ENCODE measurements at places on chromosomes 13 and 19.

DNA sequence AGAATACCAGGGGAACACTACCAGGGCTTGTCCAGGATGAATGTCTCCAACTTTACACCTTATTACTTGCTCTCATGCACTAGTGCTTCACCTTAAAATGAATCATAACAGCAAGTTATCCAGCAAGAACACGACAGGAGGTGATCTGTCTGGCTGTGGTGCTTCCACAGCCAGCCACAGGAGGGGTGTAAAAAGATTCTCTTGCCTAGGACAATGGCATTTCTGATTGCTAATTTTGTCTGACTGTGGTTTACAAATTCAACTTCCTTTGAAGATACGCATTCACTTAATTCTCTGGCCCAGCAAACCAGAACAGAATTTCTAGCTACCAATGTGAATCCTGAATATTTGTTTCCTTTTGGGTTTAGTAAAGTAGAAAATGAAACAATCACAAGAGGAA, 23.1 kb upstream of the COG3 start:
- DNase-seq: no peak

DNA sequence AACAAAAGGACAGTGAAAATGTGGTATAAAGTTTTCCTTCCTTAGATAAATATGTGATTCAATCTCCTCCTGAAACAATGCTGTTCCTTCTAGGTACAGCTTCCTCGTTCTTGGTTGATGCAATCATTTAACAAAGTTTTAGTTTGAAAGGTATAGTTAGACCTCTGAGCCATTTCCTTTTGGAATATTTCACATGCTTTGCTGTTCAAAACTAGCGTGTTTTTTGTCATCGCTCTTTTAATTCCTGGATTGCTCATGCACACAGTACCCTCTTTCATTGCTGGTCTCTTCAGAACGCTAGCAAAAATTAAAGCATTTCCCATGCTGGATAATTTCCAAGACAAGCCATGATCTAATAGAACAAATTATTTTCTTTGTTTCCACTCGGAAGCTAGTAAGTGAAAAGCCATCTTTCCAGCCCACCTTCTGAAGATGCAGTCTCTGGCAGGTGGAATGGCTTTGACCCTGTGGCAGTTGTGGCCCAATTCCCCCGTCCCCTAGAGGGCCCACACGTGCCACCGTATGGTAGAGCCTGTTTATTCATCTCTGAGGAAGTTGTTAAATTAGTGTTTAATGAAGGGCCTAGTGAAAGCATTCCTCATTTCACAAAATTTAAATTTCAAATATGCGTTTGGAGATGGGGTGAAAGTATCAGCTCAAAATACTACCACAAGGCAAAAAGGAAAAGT, 1040.6 kb upstream of the SLC10A2 start:
- DNase-seq: no peak

DNA sequence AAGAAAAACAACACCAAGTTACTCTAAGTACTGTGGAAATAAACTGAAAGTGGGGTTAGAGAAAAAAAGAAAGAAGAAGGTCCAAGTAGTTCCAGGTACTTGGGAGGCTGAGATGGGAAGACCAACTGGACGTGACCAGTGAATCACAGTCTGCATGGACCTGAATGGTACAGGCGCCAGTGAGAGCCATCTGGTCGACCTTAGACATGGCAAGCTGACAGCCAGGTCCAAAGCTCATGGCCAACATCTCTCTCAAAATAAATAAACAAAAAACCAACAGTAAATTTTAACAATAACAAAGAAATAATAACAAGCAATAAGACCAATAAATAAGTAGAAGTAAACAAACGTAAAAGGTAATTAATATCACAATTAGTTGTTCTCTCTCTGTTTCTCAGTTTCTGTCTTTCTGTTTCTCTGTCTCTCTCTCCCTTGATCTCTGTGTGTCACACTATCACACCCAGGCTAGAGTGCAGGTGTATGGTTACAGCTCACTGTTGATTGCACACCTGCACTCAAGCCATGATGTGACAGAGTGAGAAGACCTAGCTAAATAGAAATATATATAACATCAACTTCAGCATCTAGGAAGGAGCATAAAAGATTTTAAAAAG, 31.6 kb upstream of the ZNF724 start:
- DNase-seq: no peak

DNA sequence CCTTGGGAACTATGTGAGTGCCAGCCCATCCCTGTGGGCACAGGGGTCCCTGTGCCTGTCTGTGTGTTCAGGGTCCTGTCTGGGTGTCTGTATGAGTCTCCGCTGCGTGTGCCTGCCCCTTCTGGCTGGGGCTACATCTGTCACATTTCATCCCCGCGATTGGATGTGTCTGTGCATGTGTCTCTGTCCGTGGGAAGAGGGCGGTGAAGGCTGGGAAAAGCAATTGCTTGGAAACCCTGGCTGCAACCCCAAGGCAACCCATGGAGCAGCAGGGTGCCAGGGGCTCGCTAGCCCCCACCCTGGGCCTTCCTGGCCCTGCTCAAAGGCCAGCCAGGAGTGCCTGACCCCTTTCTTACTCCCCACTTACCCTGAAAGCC, 1.4 kb downstream of the MAG start:
- peak; percentile 77 for DNase-seq

GRCh38 chr13:90068658-90069057, 1278.8 kb upstream of the MIR17HG start:
- DNase-seq: peak; percentile 3

- no peak for DNase-seq
Observed at GRCh38 chr19:7349961-7350711, 1.4 kb downstream of the ARHGEF18 start.

DNA sequence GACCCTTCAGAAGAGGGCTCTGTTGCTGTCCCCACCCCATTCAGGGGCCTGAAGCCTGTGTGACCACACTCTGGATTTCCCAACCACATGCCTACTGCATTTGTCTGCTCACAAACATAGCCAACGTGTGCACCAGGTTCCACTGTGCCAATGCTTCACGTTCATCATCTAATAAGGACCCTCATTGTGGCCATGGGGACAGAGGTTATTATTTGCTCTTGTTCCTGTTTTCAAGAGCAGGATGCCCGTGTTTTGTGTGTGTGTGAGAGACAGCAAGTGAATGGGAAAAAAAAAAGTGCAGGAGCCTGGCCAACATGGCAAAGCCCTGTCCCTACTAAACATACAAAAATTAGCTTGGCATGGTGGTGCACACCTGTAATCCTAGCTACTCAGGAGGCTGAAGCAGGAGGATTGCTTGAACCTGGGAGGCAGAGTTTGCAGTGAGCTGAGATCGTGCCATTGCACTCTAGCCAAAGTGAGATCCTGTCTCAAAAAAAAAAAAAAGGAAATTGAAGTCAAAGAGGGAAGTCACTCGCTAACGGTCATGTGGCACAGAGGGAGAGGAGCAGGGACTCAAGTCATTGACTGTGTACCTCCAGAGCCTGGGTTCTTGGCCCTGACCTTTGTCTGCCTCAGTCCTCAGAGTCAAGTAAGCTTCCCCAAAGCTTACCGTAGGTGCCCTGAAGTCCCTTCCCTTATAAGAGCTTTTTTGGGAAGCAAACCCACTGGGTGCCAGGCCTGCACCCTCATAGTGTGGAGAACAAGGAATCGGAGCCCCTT, 6.9 kb downstream of the B3GNT8 start:
- DNase-seq: peak; percentile 71

DNA sequence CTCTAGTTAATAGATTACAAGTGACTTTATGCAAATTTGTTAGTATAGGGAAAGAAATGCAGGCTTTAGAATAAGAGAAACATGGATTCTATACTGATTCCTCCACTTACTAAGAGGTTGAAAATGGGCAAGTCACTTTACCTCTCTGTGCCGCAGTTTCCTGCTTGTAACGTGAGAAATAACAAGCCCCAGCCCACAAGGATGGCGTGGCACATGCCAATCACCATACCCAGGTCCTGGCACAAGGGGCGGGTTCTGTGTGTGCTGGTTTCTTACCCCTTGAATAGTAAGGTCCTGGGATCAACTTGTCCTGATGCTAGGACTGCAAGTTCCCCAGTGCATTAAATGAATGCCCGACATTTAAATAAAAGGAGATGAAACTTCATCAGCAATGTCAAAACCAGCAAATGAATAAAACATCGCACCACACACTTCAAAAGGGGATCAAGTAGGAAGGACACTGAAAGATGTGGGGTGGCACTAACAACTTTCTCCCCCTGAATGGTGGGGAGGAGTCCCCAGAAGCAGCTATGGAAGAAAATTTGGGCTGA, 7.9 kb upstream of the SIGLEC9 start:
- no peak for DNase-seq

DNA sequence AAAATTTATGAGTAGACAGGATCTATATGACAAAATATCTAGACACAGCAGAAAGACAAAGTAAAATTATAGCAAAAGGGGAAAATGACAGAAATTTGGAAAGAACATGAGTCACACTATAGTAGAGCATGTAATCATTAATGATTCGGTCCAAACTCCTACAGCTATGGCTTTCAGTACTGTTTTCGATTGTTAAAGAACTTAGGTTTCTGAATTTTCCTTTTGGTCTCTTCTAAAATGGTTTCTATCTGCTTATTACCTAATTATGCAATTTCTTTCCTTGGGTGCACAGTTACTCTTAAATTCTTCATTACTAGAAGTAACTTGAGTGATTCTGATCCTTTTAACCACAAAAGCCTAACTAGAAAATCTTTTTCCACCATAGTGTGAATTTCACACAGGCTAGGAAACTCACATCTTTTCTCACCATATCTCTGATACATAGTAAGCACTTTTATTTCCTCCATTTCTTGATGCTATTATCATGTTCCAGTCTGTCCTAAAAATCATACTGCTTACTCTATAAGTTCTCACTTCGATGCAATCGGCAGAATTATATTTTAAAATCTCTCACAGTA, 1101.4 kb downstream of the PCDH9 start:
- DNase-seq: no peak

DNA sequence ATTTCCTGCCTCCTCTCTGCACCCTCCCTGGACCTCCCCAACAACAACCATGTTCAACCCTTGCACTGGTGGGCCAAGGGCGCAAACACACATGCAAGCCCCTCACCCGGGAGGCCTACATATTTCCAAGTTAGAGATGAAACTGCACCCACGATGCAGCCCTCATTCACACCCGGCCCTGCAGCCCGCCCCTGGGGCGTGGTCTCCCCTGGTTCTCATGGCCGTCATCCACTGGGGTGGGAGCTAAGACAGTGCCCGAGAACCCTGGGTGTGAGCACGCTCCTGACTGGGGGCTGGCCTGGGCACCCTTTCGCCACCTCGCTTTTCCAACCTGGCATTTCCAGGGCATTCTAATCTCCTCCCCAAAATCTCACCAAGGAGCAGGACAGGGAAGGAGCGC, 7.0 kb upstream of the SLC7A10 start:
- DNase-seq: no peak

- no peak for DNase-seq
Observed at GRCh38 chr13:111855191-111855590, 211.8 kb upstream of the SOX1 start.

- no peak for DNase-seq
Observed at GRCh38 chr19:29432677-29433076, 93.1 kb upstream of the VSTM2B start.

DNA sequence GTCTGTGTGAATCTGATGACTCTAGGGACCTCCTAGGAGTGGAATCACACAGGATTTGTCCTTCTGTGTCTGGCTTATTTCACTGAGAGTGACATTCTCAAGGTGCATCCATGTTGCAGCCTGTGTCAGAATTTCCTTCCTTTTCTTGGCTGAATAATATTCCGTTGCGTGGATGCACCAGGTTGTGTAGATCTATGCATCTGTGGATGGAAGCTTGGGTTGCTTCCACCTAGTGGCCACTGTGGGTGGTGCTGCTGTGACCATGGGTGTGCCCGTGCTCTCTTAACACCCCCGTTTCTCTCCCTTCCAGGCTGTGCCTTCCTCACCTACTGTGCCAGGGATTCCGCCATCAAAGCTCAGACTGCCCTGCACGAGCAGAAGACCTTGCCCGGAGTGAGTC, 26.2 kb downstream of the CELF5 start:
- DNase-seq: no peak

DNA sequence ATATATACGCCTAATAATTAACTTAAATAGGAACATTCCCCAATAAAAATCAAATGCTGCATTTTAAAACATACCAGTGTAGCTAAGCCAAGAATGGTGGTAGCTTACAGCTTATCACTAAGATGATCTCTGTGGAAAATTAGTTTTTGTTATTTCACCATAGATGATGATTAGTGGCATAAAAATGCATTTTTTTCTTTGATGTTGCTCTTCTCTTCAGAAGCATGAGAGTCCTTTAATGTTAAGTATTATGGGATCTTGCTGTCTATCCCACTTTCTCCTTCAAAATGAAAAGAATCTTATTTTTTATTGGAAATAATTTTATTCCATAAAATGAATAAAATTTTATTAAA, 731.0 kb downstream of the SLITRK1 start:
- DNase-seq: no peak

- no peak for DNase-seq
Observed at GRCh38 chr13:104477261-104477660, 1411.0 kb upstream of the SLC10A2 start.

DNA sequence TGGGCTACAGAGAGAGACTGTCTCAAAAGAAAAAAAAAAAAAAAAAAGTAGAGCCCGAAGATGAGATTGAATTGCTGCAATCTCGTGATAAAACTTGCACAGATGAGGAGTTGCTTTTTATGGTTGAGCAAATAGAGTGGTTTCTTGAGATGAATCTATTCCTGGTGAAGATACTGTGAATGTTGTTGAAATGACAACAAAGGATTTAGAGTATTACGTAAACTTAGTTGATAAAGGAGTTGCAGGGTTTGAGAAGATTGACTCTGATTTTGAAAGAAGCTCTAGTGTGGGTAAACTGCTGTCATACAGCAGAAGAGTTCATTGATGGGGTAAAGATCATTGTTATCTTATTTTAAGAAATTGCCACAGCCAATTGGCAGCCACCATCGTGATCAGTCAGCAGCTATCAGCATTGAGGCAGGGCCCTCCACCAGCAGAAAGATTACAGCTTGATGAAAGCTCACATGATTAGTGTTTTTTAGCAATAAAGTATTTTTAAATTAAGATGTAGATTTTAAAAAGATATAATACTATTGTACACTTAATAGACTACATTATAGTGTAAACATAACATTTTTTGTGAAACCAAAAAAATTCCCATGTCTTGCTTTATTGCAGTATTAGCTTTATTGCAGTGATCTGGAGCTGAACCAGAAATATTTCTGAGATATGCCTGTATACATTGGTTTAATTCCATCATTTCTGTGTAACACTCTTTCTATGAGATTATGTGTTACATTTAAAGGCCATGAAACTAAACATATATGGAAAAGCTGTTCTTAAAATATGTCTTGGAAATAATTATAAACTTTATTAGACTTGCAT, 43.1 kb downstream of the ZMYM2 start:
- no peak for DNase-seq

DNA sequence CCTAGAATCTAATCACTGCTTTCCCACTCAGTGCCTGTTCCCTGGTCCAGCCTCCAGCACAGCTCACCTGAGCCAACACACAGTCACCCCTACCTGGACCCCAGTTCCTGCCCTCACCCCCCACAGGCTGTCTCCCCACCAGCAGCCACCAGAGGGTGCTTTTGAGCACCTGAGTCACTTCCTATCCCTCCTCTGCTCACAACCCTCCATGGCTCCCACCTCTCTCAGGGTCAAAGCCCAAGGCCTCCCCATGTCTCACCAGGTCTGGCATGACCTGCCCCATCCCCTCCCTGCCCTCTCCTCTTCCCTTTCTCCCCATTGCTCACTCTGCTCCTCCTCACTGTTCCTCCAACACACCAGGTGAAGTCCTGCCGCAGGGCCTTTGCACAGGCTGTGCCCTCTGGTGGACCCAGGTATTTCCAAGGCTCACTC, 7.1 kb upstream of the DPP9 start:
- DNase-seq: no peak
